ENCODE measurements at places on chromosomes 3 and 15.
A peak's percentile ranks its signal among the peaks of the same experiment; 100 is the strongest.

GRCh38 chr3:39166134-39166710 is 12.8 kb upstream of the CSRNP1 start:
- DNase-seq = peak; percentile 58

DNA sequence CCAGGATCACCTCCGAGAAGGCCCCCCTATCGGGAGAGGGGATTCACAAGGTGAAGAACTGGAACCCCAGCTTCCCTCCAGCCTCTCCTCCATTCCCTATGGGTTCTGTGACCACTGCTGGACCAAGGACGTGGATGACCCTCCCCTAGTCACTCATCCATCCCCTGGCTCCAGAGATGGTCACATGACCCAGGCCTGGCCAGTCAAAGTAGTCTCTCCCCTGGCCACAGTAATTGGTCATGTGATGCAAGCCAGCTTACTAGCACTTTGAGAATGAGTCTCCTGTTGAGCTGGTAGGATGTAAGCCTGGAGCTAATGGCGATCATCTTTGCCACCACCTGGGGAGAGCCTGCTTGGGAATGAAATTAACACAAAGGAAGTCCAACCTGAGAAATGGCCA is 3.9 kb downstream of the CAMK1 start:
- no peak for DNase-seq

- DNase-seq = no peak
These were observed 36.2 kb upstream of the LRTM1 start for GRCh38 chr3:54964081-54964480.

GRCh38 chr3:79178471-79179180 is 589.2 kb downstream of the ROBO1 start:
- DNase-seq = no peak

- no peak for DNase-seq
These were observed 64.9 kb upstream of the RAD18 start for GRCh38 chr3:9028134-9028533.

- DNase-seq = peak; percentile 7
These were observed 565 bp upstream of the ZNF621 start for GRCh38 chr3:40524222-40524567.

DNA sequence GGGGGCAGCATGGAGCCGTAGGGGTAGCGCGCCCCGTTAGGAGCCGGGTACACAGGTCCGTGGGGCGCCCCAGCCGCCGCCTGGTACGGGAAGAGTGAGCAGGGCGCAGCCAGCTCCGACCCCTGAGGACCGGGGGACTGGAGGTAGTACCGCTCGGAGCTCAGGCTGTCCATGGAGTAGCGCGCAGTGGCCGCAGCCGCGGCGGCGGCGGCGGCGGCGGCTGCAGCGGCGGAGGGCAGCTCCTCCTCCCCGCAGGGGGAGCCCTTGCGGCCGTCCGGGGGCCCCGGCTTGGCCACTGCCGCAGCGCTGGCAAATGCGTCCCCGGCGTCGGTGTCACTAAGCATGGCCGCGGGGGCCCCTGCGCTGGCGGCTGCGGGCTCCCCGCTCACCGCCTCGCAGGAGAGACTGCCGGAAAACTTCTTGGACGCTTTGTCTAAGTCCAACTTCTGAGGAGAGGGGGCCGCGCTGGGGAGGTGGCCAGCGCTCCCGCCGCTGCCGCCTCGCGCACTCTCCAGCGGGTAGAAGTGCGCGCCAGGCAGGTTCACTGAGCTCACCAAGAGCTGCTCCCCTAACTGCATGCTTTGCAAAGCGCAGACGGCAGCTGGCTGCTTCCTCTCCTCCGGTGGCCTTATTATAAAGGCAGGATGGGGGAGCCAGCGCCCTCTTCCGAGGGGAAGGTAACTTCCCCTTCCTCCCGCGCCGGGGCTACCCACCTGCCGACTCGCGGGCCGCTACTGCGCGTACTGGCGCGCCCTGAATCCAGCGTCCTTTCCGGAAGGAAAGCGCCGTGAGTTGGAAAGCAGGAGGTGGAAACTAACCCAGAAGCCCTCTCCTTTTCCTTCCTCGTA is at the start of gene EOMES:
EOMES (minus strand) TSS at position 607 of the 848 bp plus-strand sequence; CDS start at position 578, 29 bp downstream.
- peak; percentile 49 for DNase-seq

GRCh38 chr3:122074621-122075265 is 19.6 kb downstream of the CD86 start:
- no peak for DNase-seq

DNA sequence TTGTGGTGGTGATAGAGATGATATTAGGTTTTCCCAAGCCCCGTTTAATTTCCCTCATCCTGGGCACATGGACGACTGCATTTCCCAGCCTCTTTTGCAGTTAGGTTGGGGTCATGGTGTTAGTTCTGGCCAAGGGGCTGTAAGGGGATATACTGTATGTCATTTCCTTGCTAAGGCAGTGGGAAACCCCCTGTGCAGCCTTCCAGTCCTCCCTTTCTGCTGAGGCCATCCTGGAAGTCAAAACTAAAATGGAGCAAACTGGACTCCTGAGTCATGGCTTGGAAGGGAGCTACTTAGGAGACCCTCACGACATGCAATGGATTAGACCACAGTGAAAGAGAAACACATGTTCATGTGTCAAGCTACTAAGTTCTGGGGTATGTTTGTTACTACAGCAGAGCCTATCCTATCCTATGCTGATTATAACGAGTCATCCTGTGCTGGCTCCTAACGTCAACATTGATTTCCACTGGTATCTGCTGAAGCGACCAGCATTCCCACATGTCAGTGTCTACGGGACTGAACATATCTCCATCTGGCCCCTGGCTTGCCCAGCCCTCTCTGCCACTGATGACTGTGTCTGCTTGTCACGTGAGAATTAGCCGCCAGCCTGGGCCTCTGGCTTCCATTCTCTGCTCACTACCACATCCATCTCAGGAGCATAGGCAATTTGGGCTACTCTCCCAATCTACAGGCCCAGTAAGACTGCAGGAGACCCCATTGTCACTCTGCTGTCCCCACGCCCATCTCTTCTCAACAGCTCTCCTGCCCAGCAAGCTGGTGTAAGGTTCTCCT is 85.6 kb upstream of the MEF2A start:
- no peak for DNase-seq

GRCh38 chr3:48208076-48208475 is 15.2 kb upstream of the CAMP start:
- no peak for DNase-seq

- no peak for DNase-seq
These were observed at the start of gene CCR4 for GRCh38 chr3:32951410-32951811. Gene CCR4, plus strand, starts transcription at chr3:32951644. Its CDS starts 1,779 bp downstream, at chr3:32953423.

DNA sequence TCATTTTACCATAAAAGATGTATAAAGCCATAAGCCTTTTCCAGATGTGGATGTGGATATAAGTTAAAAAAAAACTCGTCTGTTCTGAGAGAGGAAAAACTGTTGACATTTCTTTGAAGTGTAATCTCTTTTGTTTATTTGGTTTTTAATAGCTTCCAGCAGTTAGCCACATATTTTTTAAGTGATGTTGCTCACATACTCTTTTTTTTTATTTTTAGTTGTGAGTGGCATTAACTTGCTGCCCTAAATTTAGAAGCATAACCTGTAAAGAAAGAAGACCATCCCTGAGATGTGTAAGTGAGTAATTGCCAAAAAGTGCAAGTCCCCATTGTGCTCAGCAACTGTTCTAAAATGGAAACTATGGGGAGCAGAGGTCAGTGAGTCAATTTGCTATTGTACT is 415.9 kb upstream of the MDFIC2 start:
- no peak for DNase-seq

DNA sequence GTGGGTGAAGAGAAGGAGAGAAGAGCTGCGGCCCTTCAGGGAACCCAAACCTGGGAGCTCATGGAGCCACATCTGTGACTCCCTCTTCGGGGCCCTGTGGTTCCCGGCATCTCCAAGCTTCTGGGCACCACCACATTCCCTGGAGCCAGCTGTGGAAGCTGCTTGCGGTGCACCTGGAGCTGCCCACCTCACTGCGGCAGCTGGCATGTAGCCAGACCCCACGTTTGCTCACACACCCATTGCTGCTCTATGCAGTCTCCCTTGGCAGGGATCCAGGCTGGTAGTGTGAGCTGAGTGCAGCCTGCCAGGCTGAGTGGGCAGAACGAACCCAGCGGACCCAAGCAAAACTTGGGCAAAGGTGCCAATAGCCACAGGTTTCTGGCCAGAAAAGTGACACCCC is 16.8 kb upstream of the PLA2G4E start:
- no peak for DNase-seq

DNA sequence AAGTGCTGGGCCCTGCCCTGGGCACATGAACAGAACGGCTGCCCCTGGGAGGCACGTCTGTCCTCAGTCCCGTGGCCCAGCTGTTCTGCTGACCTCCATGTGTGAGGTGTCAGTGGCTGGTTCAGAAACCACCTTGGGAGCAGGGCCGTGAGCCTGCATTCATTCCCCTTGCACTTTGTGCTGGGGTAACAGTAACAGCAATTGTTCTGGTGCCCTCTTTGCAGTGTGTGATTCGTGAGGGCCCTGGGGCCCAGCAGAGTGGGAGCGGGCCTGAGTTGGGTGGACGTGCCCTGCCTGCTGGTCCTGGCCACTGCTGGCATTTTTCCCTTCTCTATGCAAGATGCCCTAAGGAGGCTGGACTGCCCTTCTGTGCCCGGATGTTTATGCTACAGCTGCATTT is 50.4 kb upstream of the MYZAP start:
- DNase-seq = no peak

- no peak for DNase-seq
These were observed 270.7 kb upstream of the LRTM1 start for GRCh38 chr3:55198554-55198953.

GRCh38 chr3:47004369-47005211 is 25.1 kb downstream of the NBEAL2 start:
- no peak for DNase-seq

DNA sequence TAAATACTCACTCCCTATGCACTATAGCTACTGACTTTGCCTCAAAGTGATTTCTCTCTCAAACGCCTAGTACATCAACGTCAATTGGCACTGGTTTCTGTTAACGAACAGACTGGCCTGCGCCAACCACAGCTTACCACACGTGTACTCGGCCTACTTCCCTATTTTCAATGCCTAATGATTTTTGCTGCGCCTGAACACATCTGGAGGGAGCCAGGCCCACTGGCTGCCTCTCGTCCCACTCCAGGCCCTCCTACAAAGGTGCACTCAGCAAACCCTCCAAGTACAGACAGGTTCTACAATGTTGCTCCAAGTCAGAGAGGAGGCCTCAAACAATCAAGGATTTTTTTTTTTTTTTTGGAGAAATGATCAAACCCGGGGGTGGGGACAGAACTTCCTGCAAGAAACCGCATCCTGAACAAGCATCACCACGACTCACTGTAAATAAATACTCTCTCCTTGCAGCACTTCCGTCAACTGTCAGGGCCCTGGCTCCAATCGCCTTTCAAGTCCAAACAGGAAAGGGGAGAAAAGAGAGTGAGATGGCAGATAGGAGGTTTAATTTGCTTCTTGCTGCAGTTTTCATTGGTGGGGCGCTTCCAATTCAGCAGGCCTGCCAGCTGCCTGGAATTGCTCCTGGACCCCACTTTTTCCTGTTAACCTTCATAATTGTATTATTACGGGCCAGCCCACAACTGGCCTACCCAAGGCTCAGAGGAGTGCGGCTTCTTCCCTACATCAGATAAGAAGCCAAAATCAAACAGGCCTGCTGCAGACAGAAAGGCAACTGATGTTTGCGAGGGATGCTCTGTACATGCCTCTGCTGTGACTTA is 139.3 kb downstream of the FOXP1 start:
- DNase-seq = no peak

- peak; percentile 76 for DNase-seq
These were observed 33.0 kb upstream of the TEX264 start for GRCh38 chr3:51637941-51638471.

GRCh38 chr3:110593749-110594148 is 477.9 kb upstream of the NECTIN3 start:
- DNase-seq = no peak

DNA sequence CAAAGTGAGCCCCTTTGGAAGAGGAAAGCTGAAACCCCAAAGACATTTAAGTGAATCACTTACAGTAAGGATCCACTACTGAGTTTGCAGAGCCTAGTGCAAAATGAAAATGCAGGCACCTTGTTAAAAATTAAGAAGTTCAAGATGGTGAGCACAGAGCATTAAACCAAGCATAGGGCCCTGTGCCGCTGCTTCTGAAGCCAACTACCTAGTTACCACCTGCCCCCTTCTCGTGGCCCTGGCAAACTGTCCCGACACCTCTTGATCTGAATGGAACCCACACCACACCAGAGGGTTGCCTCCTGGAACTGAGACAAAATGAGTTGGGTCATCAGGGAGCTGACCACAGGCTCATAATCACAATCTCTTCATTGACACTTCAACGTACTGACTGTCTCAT is 25.6 kb downstream of the LRRC2 start:
- DNase-seq = no peak

DNA sequence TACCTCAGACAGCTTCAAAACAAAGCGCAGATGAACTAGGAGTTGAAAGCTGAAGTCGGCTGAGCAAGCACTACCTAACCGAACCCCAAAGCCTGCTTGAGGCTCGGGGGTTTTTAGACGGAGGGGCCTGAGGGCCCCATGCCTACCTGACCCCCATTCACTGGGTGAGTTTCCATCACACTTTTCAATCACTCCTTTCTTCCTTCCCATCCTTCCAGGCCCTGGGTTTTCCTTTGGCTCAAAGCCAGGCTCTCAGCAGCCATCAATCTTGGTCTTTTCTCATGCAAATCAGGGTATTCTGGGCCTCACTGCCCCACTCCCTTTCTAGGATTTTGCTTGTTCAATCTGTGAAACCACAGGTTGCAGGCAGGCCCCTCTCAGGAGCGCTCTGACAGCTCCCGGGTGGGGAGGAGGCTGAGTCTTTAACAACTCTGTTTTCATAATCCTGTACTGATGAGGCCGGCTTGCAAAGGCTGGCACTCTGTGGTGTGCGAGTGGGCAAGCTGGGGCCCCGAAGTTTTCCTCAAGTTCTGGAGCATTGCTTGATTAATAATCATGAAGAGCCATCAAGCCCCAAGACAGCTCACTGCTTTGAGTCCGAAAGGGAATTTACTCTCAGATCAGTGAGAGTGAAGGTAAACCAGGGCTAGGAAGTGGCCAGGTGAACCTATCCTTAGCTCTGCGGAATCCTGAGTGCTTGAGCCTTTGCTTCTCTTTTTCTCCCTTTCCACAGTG is 97.6 kb downstream of the FRMD4B start:
- no peak for DNase-seq

DNA sequence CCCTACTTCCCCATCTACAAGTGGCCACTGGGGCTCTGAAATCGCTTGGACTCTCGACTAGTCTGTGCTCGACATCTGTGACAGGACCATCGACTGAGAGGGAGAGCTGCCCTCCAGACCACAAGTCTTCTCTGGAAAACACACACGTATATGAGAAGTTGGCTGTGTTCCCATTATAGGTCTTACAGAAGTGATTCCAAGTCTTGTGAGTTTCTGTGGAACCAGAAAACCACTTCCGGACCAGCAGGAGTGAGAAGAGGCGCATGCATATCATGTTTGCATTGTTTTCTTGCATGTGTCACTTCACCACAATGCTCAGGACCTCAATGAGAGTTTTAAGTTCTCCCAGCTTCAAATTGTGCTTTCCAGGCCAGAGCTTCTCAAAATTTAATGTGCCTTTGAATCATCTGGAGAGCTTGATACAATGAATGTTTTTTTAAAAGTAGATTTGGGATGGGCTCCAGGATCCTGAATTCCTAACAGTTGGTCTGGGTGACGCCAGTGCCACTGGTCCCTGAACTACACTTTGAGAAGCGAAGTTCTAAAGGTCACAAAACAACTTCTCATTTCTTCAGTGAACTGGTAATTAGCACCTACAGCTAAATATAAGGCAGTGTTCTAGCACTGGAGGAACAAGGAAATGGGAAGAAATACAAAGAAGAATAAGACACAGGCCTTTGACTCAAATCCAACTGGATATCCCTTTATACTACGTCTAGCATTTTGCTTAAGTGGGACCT is 15.7 kb downstream of the LIPC start:
- no peak for DNase-seq

Measured in ACHN (cell line).